ENCODE measurements at places on chromosomes 3 and 15.

GRCh38 chr3:9497821-9498565 is 55.6 kb downstream of the LHFPL4 start:
- DNase-seq, result no peak

DNA sequence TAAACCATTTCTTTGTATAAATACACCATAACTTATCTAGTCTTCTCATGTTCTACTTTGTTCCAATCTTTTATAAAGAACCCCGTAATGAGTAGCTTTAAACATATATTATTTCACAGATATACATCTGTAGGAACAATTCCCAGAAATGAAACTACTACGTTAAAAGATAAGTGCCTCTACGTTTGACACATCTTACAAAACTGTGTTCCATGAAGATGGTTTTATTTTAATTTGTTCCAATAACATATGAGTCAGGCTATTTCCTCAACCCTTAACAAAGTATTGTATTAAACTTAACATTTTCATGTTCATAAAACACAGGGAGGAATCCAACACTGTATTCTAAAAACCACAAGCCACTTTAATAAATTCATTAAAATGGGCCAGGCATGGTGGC is 52.9 kb downstream of the TRPM7 start:
- DNase-seq, result no peak

DNA sequence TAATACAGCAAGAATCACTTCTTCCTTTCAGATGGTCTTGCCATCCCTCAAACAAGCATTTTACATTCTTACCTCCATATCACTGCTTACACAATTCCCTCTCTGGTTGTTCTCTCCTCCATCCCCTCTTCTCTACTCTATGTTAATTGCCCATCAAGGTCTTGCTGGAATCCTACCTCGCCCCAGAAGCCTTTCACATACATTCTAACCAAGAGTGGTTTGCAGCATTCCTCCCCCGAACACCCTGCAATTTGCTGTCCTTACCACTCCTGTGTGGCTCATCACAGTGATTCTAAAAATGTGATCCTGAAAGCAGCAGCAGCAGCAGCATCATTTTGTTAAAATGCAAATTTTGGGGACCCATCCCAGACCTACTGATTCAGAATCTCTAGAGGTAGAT is 30.6 kb downstream of the TNIK start:
- DNase-seq, result no peak

GRCh38 chr3:60716573-60716972 is 534.7 kb downstream of the FHIT start:
- no peak for DNase-seq

GRCh38 chr3:138781012-138781470 is 53.7 kb downstream of the PIK3CB start:
- no peak for DNase-seq

GRCh38 chr15:70309716-70310115 is 212.0 kb upstream of the TLE3 start:
- DNase-seq, result no peak

DNA sequence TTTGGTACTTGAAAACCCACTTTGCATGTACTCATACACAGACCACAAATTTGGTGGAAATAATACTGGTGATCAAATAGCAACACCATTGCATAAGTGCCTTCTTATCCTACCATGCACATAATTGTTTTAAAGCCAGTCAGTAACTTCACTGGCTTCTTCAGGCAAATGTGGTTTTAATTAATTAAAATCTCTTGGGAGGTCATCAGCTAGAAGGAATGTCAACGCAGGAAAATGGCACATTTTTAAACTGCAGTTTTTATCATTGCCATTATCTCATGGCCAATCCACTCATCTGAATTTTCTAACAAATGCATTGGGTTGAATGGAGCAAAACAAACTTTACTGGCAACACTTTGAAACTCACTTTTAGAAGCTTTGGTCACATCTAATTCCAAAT is 105.7 kb upstream of the ZPLD1 start:
- no peak for DNase-seq

GRCh38 chr3:135325726-135326235 is 530.7 kb downstream of the EPHB1 start:
- no peak for DNase-seq

- no peak for DNase-seq
Measured at GRCh38 chr15:36953346-36953745, 147.0 kb downstream of the MEIS2 start.

GRCh38 chr15:47289656-47290055 is 427.6 kb upstream of the SEMA6D start:
- DNase-seq, result no peak

- no peak for DNase-seq
Measured at GRCh38 chr15:77607111-77607893, 25.4 kb downstream of the LINGO1 start.

GRCh38 chr3:18070231-18070630 is 327.8 kb upstream of the TBC1D5 start:
- no peak for DNase-seq

DNA sequence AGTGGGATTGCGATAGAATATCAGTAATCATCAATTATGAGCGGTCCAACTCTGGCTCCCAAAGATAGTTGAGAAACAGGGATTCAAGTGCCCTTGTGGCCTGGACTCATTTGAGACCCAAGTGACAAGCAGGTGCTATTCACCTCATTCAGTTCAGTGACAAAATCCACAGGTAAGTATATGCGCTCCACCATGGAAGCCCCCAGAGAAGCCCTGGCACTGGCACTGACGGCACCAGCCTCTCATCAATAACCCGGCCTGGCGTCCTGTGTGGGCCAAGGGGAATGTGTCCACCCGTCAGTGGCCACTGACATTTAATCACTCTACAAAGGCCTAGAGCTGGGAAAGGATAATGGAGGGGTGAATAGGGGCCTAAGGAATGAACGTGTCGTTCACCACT is 117.2 kb downstream of the ADCY5 start:
- no peak for DNase-seq

DNA sequence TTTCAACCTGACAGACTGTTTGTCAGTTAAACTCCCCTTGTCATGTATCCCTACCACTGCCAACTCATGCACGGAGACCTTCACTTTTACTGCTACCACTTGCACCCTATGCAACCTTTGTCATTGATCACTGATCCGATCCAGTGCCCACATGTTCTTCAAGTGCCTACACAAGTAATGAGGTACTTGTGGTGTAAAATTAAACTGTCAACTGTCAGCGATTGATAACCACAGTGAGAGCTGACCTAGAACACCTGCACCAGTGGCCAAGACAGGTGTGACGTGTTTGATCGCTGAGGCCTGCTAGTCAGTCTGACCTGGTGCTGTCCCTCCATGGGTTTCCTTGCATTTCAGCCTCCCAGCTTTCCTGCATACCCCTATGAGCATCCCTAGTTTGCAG is 55.6 kb downstream of the MECOM start:
- no peak for DNase-seq

DNA sequence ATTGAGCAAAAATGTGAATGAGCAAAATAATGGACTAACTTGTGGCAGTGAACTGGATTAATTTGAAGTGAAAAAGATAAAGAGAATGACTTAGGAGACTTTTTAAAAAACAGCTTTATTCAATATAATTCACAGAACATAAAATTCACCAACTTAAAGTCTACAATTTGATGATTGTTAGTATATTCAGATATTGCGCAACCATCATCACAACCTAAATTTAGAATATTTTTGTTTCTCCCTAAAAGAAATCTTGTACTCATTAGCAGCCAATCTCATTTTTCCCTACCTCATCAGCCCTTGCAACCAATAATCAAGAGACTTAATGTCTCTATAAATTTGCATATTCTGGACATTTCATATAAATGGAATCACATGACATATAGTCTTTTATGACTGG is 496.5 kb downstream of the IGSF11 start:
- DNase-seq, result no peak

DNA sequence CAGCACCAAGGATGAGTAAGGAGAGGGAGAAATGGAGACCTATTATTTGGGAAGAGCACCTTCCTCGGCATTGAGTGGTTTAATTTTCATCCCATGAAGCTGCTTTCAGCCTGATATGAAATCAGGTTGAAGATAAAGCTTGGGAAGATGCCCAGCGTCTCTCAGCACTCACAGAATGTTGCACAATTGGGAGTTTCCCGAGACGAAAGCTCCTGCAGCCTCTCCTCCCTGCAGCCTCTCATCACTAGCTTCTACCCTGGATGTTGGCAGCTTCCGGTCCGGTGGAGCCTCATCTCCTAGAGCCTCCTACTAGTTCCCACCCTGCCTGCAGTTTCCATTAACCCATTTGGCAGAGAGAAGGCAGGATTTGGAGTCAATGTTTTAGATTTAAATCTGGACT is 40.3 kb downstream of the EDEM1 start:
- DNase-seq, result no peak

DNA sequence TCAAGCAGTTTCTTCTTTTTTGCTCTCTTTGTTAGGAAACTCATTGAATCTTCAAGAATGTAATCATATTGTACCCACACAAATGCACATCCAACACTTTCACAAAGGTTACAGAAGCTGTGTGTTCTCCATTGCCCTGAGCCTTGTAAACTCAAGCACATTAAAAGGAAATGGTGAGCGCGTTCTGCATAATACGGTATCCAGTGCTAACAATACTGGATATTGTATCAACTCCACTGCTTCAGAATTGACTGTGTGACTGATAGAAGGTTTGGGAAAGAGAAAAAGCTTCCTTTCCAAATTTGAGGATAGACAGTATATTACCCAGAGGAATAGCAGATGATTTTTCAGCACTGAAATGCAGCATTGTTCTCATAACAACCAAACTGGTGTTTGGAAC is 268.9 kb upstream of the RBMS3 start:
- no peak for DNase-seq

DNA sequence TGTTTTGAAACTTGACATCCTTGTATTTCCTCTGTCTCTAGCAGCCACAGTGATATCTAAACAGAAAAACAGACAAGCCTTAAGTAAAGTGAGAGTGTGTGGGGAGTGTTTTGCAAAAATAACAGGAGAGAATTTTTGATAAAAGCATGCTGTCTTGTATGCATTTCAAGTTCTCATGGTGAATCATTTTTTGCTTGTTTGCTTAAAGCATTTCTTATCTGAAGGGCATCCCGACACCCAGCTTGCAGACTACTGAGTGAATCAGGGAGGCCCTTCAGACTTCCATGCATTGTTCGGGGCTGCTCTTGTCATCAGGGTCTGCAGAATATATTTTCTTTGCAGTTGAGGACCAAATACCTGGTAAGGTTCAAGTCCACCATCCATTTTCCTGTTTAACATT is 8.5 kb downstream of the CGNL1 start:
- DNase-seq, result no peak

DNA sequence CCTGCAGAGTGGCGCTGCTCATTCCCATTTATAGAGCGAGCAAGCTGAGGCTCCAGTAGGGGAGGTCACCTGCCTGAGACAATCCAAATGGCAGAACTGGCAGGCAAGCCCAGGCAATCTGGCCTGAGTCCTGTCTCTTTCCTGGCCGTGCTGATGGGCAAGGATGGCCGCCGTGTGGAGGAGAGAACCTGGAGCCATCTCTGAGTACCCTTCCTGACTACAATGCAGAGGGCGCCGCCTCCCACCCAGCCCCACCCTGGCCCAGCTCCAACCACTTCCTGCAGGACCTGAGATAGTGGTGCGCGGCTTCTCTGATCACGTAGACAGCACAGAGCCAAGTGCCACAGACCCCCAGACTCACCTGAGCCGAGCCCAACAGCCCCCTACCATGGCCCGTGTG is 7.0 kb downstream of the TLR9 start:
- DNase-seq, result no peak

- DNase-seq, result no peak
Measured at GRCh38 chr15:32844118-32844711, 126.4 kb downstream of the GREM1 start.

- DNase-seq, result no peak
Measured at GRCh38 chr15:24734396-24734795, 58.8 kb downstream of the NPAP1 start.

GRCh38 chr3:171343693-171344092 is 116.5 kb downstream of the TNIK start:
- DNase-seq, result no peak

All from activated CD4-positive, CD25-positive, alpha-beta regulatory T cell treated with anti-CD3 and anti-CD28 coated beads, Interleukin-2, amount 50 U/mL, for 16 hours (primary cell).